ENCODE measurements at places on chromosomes 6 and 20. TPM values are rescaled to one million over a fixed set of nuclear protein-coding genes. Genes with fewer than 3 reads are reported as not detected.
A peak's percentile ranks its signal among the peaks of the same experiment; 100 is the strongest.

Gene C20orf141
- not detected for total RNA-seq

Gene AHCY
- 161 TPM for total RNA-seq

Gene NT5DC1
- total RNA-seq: 9.5 TPM

Gene MAFB
- total RNA-seq: 0.85 TPM

Gene TAGAP
- total RNA-seq: not detected

Gene AKAP12
- total RNA-seq: 309 TPM

Gene SLC35D3
- not detected for total RNA-seq

Gene SCP2D1
- not detected for total RNA-seq

Gene MCHR2
- not detected for total RNA-seq

Gene CHRNA4
- not detected for total RNA-seq

GRCh38 chr6:127464881-127465459 lies 5.8 kb upstream of the KIAA0408 start:
- DNase-seq: peak; percentile 11

- DNase-seq: no peak
Measured at GRCh38 chr6:129620234-129620610, 89.8 kb downstream of the ARHGAP18 start.

DNA sequence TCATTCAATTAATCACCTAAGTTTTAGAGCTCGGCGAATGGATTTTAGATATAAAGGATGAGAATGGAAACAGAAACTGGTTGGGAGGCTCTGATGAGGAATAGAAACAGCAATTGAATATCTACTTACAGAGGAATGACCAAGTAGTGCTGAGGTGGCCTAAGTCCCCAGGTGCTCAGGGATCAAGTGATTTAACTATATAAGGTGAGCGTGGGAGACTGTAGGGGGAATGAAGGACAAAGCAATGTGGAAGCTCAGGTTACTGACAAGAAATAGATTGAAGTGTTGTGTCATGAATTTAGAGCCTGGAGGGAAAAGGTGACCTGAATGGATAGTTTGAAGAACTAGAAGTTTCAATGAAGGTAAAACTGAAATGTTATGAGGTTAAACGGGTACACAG lies 495.4 kb upstream of the SOX4 start:
- DNase-seq: no peak

DNA sequence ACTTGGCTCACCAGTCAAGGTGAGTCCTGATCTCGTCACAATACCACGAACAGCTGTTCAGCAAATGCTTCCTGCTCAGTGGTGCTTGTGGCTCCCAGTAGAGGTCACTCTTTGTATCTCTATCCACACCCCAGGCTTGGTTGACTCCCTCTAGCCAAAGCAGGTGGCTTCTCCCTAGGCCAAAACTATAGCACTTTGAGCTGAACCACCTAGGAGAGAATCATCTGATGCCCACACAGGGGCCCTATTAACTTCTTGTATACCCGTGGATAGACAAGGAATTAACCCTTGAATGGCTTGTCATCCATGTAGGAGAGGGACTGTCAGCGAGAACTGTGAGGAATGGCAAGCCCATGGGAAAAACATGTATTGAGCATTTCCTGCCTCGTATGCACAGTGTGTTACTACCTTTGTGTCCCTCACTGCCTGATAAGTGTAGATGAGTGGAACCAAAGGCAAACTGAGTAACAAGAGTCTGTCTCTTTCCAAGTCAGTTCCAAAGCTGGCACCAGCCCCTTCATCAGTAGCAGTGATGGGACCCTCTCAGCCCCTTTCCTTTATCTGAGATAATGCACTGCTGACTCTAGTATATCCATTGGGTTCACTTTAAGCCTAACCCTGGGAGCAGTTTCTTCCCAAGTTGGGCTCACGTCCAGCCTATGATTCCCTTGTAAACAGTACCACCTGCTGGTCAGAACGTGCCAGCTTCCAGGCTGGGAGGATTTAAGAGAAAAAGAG lies 42.5 kb downstream of the EIF2S2 start:
- peak; percentile 58 for DNase-seq

DNA sequence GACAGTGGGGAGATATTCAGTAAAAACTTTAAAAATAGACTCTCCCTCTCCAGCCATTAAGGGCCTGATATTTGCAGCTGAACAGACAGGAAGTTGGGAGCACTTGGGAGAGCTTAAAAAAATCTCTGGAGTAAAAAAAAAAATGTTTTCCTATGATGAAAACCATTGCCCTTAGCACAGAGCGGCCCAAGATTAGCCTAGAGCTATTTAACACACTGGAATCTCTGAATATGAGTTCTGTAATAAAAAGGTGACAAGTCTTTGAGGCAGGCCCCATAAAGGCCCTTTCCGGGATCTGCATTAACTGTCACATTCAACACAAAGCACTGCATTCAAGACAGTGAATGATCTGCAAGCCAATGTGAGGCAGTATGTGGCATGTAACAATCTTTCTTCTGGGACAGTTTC lies 393.7 kb downstream of the ZFAND3 start:
- no peak for DNase-seq

GRCh38 chr6:93859971-93860370 lies 440.6 kb upstream of the EPHA7 start:
- no peak for DNase-seq

GRCh38 chr6:12485226-12485764 lies 195.1 kb downstream of the EDN1 start:
- no peak for DNase-seq

- DNase-seq: no peak
Measured at GRCh38 chr6:7693827-7694226, 32.1 kb upstream of the BMP6 start.

- no peak for DNase-seq
Measured at GRCh38 chr20:46621492-46621891, 29.8 kb downstream of the SLC13A3 start.

DNA sequence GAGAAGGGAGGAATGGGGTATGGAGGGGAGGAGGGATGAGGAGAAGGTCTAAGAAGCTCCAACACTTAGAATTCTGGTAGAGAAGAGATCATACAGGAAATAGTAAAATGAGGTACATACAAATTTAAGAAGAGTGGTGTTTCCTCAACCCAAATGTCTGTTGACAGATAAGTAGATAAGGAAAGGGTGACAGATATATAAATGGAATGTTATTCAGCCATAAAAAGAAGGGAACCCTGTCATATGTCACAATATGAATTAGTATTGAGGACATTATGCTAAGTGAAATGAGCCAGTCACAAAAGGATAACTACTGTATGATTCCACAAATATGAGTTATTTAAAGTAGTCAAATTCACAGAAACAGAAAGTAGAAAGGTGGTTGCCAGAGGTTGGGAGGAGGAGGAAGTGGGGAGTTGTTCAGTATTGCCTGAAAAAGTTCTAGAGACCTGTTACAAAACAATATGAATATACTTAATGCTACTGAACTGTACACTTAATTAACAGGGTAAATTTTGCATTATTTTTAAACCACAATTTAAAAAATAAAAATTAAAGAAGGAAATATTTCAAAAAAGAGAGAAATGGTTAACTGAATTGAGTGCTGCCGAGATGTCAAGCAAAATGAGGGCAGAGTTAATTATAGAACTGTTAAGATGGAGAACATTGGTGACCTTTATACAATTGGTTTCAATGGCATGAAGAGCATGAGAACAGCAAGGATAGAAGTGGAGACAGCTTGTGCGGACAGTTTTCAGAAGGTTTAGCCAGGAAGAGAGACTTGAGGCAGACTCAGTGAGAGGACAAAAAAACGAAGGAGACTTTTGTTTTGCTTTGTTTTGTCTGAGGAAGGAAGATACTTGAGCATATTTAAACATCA lies 47.6 kb upstream of the ADGRF4 start:
- DNase-seq: no peak

DNA sequence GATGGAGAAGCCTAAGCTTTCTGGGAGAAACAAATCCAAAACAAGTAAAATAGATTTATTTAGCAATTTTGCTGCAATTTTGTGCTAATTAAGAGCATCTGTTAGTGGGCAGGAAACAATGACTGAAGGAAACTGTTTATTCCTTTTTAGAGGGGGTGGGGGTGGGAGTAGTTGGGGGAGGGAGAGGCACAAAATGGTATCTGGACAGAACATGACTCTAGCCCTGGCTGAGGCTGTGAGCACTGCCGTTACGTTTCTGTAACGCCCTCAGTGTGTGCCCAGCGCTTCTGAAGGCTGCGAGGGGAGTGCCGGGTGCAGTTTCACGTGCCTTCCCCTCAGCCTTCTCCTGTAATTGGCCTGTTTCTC lies 28.8 kb downstream of the METTL24 start:
- no peak for DNase-seq

DNA sequence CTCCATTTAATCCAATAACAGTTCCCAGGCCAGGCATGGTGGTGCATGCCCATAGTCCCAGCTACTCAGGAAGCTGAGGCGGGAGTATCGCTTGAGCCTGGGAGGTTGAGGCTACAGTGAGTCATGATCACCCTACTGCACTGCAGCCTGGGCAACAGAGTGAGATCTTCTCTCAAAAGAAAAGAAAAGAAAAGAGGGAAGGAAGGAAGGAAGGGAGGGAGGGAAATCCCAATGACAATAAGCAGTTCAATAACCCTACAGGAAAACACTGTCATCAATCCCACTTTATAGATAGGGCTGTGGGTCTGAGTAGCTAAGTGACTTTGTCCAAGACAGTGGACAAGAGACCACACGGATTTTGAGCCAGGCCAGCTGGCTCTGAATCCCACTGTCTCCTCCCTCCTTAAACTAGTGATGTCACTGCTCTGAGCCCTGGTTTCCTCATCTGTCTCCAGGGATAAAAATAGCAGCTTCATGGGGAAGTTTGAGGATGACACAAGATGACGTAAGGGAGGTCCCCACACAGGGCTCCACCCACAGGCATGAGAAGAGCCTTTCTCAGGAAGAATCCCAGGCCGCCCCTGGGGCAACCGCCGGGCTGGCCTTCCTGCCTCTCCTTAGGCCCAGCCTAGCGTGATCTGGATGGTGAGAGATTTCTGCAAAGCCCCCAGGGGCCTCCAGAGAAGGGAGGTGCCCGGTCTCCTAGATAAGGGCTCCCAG lies 7.2 kb upstream of the TRIB3 start:
- DNase-seq: peak; percentile 78

GRCh38 chr20:10218536-10219451 lies at the start of gene SNAP25:
Gene SNAP25 (plus strand): TSS chr20:10218830. CDS start chr20:10275492, 56,662 bp downstream.
- peak; percentile 20 for DNase-seq

DNA sequence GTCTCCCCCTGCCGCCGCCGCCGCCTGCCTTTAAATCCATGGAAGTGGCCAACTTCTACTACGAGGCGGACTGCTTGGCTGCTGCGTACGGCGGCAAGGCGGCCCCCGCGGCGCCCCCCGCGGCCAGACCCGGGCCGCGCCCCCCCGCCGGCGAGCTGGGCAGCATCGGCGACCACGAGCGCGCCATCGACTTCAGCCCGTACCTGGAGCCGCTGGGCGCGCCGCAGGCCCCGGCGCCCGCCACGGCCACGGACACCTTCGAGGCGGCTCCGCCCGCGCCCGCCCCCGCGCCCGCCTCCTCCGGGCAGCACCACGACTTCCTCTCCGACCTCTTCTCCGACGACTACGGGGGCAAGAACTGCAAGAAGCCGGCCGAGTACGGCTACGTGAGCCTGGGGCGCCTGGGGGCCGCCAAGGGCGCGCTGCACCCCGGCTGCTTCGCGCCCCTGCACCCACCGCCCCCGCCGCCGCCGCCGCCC lies 474 bp downstream of the CEBPB start:
- no peak for DNase-seq

- DNase-seq: no peak
Measured at GRCh38 chr6:151239603-151240035, at the start of gene AKAP12. Gene AKAP12 (plus strand): TSS chr6:151239967. CDS start chr6:151240563, 596 bp downstream.

- no peak for DNase-seq
Measured at GRCh38 chr6:159646733-159647132, 46.3 kb downstream of the SOD2 start.

- DNase-seq: no peak
Measured at GRCh38 chr6:7328243-7328642, 15.2 kb upstream of the SSR1 start.

DNA sequence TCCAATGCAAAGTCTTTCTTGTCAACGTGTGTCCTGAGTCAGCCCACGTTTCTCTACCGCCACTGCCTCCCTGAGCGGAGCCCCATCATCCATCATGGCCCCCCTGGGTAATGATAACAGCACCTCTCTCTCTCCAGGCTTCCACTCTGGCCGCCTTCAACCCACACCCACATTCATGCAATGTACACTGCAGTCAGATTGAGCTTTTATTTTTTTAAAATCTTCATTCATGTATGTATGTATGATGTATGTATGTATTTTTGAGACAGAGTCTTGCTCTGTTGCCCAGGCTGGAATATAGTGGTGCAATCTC lies 245.2 kb downstream of the PREX1 start:
- DNase-seq: no peak

GRCh38 chr20:13772529-13772928 lies 12.2 kb downstream of the ESF1 start:
- no peak for DNase-seq

- DNase-seq: no peak
Measured at GRCh38 chr6:136693090-136693489, 99.2 kb downstream of the MAP3K5 start.

DNA sequence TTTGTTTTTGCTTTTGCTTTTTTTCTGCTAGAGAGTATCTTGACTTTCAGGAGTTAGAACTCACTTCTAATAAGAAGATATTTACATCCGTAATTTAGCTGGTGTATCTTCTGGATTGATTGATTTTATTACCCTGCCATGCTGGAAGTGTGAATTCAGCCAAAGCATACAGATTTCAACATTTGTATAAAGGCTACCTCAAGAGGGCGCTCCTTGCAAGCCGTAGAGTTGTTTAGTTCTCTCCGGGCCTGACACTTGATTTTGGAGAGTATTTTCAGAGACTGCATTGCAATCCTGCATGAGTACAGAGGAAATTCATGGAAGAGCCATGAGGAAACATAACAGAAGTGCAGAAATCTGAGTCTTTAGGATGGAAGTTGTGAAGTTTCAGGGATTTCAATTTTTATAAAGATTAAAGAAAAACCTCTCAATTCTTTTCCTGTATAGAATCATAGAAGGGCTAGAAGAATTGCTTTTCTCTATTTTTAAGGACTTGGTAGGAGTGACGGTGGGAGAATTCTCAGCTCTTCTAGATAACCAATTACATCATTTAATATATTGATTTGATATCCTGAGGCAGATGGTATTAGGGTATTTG lies 66.7 kb upstream of the TIAM2 start:
- peak; percentile 33 for DNase-seq

DNA sequence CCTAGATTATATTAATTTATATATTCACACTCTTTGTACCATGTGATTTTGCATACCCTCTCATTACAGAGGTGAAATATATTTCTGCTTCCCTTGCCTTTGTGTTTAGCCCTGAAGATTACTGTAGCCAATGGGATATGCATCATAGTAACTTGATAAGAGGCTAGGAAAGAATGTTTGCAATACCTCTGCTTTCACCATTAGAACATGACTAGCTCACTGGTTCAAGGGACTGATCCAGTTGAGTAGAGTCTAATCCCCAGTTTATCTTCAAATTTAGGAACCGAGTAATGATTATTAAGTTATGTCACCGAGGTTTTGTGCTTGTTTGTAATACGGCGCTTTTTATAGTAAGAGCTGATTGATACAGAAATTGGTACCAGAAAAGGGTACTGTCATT lies 552.6 kb upstream of the GJE1 start:
- no peak for DNase-seq

GRCh38 chr6:93035756-93036155 lies 383.6 kb downstream of the EPHA7 start:
- DNase-seq: no peak

GRCh38 chr6:31009731-31010130 lies 543 bp upstream of the MUC22 start:
- no peak for DNase-seq

Measured in pulmonary artery endothelial cell (primary cell).